CD4-positive, alpha-beta T cell treated with Interleukin-4 for 4 hours (primary cell): ENCODE measurements at places on chromosomes 2 and 18.

DNA sequence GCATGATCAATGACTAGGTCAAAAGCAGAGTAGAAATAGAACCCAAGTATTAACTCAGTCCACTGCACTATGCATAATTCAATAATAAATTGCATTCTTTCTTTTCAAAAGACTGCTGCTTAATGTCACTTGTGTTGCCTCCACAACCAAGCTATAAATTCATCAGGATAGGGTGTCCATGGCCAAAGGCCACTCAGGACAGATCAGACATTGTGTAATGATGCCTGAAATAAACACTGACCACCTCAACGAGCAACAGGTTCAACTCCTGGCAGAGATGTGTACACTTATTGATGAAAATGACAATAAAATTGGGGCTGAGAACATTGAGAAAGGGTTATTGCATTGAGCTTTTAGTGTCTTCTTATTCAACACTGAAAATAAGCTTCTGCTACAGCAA lies 194.5 kb upstream of the SPOPL start:
- DNase-seq = no peak

GRCh38 chr2:16620590-16620989 lies 45.0 kb downstream of the CYRIA start:
- no peak for DNase-seq

DNA sequence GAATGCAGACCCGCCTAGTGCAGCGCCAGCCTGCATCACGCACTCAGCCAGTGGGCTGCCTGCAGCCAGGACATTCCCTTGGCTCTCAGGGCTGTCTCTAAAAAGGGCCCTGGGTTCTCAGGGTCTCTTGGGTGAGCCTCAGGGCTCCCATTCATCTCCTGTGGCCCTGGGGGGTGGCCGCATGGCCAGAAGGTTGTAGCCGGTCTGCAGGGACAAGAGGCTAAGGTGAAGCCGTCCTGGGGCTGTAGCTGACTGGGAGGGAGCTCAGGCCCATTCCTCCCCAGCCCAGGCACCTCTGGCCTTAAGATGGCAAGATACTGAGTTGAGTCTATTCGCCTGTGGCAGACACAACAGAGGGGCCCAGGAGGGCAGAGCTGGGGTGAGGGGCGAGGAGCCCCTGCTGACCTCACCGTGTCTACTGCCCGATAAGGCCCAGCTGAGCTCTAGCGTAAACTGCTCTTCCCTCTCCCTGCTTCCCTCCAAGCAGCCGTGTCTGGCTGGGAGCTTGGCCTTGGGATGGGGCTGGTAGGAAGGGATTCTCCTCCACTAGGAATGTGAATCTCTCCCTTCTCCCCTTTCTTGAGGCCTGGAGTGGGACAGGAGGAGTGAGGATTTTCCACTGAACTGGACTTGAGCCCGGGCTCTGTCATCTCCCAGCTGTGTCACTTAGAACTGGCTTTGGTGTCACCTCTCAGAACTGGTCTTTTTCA lies 37.9 kb downstream of the INHBB start:
- DNase-seq = no peak

- DNase-seq = no peak
Observed at GRCh38 chr18:50372743-50373142, 2.1 kb upstream of the SKA1 start.

DNA sequence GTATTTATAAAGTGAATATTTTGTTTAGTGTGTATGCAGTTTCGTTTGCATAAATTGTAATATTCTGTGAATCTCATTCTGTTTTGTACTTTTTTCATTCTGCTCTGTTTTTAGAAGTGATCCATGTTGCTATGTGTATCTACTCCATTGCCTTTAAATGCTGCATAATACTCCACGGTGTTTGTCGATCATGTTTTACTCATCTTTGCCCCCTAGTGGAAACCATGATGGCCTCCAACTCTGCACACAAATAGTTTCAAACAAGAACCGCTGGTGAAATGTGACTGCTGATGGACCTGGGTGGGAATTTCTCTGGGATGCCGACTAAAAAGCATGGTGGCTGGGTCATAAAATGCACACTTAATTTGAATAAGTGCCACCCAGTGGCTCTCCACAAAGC lies 32.0 kb upstream of the SKOR2 start:
- no peak for DNase-seq

GRCh38 chr18:79664525-79665125 lies 15.0 kb upstream of the CTDP1 start:
- DNase-seq = no peak

DNA sequence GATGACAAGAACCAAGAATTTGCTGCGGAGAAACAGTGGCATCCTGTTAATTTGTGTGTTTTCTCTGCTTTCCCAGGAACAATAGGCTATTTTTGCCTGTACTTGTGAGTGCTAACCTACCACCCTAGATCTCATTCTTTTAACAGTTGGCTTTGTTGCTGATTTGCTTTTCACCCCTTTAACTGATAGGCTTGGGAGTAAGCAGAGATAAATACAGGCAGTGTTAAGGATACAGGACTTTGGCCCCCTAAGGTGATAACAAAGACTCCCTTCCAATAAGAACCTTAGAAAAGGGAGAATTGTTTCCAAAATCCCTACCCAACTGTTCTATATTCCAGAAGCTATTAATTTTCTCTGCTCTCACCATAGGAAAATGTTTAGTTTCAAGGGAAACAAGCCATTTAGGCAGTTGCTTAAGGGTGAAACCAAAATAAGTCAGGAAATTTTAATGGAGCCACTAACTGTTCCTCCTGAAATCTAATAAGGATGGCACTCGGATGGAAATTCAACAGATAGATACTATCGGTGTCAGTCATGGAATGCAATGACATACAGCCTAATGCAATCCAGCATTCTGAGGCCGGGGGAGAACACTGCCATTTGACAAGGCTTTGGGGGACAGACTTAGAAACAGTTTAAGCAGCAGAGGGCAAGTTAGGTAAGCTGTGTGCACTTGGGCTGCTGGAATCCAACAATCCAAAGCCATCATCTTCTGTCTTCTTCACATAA lies 238.8 kb downstream of the RNF152 start:
- DNase-seq = no peak

- no peak for DNase-seq
Observed at GRCh38 chr18:49546719-49547273, 15.1 kb upstream of the LIPG start.

DNA sequence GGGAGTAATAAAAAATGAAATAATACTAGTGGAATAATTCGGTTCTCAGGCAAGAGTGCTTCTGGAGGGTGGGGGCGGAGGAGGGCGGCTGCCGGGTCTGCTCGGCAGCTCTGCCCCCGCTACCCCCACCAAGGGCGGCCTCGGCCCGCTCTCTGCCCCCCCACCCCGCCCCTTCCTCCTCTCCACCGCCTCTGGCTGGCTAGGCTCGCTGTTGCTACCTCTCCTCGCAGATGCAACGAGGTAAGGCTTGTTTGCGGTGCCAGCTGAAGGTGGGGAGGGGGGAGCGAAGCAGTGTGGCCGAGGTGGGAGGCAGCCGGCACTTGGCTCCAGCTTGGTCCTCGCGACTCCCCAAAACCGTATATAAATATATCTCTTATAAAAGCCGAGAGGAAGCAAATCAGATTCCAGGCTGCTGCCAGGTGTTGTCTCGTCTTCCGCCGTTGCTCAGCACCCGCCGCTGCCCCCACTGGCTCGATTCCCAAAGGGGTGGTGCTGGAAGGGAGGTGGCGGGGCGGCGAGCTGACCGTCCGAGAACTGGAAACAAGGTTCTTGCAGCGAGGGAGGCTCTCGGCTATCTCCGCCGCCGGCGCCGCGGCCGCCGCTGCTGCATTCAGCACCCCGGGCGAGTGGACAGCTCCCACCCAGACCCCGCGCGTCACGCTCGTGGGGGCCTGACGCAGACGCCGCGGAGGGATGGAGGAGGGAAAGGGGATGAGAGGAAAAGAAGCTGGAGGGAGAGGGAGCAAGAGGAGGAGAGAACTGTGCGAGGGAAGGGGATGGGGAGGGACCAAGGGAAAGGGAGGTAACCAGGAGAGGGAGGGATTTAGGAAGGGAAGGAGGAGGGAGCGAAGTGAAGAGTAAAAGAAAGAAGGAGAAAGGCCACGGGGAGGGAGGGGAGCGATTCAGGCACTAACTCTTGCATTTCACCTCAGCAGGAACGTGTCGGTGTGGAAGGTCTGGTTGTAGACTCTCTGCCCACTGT lies at the start of gene MARCHF4:
Gene MARCHF4 (minus strand): TSS at position 763 of the 982 bp plus-strand sequence. CDS start 2,223 bp downstream, outside the sequence.
- DNase-seq = peak; percentile 50

DNA sequence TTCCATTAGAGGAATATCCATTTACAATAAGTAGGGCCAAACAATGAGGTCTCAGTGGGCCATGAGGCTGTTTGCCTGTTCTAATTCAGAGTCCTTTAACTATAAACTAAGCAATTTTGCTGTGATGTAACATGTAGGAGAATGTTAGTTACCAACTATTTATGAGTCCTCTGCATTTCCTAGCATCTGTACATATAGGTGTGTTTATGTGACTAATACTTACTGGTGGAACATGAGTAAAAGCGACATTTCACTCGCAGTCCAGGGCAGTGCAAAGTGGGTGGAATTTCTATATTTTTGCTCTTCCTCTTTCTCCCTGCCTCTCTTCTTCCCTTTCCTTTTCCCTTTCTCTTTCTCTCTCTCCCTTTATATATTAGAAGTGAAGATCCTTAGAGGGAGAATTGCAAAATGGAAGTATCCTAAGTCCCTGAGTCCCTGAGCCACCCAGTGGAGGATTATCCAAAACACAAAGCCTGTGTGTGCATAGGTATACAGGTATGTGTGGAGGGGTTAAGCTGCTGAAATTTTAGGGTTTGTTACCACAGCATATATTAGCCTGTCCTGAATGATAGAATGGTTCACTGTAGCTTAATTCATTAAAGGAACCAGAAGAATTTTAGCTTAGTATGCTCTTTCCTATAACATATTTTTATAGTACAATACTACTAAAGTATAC lies 487.0 kb upstream of the FANCL start:
- no peak for DNase-seq

DNA sequence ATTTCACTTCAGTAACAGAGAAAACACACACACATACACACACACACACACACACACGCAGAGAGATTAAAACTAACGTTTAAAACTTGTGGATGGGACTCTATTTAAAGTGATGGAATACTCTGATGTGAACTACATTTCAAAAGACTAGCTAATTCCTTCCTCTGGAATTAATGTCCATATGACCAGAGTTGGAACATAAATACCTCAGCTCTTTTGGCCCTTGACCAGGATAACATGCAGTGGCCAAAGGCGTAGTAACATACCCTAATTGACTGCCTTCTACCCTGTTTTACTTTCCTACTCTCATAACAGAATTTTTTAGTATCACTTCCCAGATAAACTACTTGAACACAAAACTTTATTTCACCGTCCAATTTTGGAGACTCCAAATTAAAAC lies 671.3 kb upstream of the CHAC2 start:
- DNase-seq = no peak

DNA sequence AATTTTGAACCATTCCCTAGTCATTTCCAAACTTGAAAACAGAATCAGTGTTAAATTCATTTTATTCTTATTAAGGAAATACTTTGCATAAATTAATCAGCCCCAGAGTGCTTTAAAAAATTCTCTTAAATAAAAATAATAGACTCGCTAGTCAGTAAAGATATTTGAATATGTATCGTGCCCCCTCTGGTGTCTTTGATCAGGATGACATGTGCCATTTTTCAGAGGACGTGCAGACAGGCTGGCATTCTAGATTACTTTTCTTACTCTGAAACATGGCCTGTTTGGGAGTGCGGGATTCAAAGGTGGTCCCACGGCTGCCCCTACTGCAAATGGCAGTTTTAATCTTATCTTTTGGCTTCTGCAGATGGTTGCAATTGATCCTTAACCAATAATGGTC lies 5.5 kb upstream of the MROH2A start:
- DNase-seq = no peak

DNA sequence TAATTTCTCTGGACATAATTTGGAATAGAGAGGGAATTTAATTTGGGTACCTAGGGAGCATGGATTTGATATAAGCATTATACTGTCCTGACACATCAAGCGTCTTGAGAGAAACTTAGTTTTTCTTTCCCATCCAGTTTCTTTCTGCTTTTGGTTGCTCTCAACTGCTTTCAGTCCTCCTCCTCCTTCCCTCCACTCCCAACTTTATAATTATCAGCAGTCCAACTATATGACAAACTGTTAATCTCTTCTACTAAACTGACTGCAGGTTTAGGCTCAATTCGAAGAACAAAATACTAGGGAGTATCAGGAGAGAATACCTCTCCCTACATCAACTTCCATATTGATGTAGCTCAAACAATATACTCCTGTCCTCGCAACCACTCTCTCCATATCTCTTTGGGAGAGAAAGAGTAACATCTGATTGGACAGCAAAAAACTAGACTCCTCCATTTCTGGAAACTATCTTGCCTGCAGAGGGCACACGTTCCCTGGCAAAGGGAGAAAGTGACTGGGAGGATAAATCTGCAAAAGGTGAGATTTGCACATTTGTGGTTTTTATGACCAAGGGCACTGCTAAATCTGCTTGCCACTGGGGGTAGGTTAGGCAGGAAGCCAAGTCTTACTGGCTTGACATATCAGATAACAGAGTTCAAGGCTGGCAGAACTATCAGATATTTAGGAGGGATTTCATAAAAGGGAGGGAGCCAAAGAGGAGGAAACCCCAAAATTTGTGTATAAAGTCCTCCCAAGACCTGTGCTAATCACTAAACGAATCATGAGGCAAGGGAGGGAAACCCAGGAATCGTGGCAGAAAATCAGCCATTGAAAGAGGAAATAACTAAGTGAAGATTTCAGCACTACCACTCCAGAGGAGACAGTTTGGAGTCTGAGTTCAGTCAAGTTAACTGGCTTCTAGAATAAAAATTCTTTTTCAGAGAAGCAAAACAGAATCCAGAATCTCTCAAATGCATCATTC lies 40.0 kb downstream of the ICA1L start:
- DNase-seq = peak; percentile 42

- no peak for DNase-seq
Observed at GRCh38 chr18:2559249-2559648, 12.1 kb downstream of the METTL4 start.

DNA sequence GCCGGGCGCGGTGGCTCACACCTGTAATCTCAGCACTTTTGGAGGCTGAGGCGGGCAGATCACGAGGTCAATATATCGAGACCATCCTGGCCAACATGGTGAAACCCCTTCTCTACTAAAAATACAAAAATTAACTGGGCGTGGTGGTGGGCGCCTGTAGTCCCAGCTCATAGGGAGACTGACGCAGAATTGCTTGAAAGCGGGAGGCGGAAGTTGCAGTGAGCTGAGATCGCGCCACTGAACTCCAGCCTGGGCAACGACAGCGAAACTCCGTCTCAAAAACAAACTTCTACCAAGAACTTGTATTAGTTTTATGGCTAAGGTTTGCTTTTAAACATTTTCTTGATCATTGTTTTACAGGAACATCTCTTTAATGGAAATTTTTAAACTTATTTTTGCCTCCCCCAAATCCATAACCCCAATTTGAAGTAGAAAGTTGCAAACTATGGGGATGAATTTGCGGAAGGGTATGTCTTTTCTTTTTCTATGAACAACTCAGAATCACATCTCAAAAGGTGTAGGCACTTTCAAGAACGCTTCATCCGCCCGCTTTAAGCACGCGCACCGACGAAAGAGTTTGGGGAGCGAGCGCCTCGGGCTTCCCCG lies 46.8 kb upstream of the PTMA start:
- DNase-seq = no peak

GRCh38 chr2:135786823-135787222 lies 45.2 kb downstream of the UBXN4 start:
- no peak for DNase-seq
